ENCODE measurements at places on chromosomes 3 and 15.

- no peak for DNase-seq
These were observed 152.5 kb downstream of the FOXP1 start for GRCh38 chr3:71430941-71431552.

DNA sequence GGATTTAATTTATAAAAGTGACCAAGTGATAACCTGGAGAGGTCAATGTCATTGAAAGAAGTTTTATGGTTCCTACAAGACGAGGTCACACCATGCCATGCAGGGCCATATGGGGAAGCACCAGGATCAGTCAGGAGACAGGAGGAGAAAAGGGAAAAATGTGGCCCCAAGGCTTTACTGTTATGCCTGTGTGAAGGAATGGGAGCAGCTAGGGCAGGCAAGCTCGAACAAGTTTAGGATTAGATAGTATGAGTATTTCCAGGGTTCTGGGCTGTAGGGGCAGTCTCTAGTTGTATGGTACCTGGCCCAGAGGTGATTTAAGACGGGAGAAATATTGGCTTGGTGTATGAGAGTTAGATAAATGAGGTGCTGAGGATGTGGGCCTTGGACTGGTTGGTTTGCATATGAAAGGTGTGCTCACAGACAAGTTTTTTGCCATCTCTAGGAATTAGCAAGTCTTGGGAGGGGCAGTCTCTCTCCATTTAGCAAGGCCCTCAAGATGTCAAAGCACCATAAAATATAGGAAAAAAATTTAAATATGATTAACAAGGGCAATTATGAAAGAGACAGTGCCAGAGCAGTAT, 36.3 kb upstream of the DCLK3 start:
- DNase-seq = no peak

DNA sequence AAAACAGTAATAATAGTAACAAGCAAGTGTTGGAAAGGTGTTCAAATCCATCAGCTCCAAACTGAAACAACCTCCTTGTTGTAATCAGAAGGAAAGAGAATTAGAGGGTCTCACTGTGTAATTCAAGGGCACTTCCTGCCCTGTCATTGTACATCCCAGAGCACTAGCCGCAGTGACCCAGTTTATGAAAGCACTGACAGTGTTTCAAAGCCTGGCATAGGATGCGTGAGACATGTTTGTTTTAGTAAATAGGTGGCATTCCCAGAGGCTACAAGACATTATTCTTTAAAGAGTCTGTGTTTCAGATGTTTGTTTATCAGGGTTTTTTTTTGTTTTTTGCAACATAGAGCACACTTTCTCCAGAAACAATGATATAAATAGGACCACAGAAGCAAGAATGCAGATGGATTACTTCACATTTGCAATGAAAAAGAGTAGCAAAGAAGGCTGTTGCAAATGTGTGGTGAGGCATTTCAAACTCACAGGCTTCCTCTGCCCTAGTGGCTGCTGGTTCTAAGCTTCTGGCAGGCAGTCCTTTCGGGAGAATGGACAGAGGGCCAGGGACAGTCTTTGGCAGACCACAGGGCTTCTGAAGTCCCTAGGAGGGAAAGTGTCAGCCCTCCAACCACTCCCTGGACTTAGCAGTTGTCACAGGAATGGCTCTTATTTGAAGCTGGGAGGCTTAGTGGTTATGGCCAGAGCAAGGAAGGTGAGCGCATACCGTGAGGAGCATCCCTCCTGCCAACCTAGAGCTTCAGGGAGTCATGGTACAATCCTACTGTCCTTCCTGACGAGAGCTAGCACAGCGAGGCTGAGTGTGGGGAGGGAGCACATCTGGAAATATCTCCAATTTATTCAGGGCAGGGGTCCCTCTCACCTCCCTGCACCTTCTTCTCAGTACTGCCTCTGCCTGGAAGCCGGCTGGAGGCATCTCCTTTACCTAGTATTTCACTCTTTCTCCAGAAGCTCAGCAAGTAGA, 31.4 kb upstream of the TIPARP start:
- DNase-seq = no peak

GRCh38 chr3:159340877-159341500, 539.1 kb downstream of the MFSD1 start:
- no peak for DNase-seq

DNA sequence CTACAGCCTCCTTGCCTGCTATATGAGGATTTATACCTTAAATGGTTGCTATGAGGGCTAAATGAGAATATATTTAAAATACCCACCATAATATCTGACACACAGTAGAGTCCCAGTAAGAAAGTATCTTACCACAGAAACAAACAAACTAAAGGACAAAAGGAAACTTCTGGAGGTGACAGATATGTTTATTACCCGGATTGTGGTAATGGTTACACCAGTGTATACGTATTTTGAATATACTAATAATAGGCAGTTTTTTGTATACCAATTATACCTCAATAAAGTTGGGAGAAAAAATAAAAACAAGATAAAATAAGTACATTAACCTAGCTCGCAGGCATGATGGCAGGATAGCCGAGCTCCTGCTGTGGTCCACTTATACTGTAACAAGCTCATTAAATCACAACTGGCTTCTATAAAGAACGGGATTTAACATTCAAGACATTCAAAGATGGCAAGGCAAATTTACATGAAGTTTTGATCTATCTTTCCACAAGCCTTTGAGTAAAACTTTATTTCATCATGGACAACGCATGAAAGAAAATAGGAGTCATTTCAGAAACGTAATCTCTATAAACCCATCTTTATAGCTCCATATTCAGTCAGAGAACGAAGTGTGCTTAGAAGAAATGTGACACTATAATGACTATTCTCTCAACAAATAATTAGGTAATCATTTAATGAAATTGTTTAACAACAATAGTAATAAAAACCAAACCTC, 1.5 kb downstream of the RPN1 start:
- DNase-seq = no peak

DNA sequence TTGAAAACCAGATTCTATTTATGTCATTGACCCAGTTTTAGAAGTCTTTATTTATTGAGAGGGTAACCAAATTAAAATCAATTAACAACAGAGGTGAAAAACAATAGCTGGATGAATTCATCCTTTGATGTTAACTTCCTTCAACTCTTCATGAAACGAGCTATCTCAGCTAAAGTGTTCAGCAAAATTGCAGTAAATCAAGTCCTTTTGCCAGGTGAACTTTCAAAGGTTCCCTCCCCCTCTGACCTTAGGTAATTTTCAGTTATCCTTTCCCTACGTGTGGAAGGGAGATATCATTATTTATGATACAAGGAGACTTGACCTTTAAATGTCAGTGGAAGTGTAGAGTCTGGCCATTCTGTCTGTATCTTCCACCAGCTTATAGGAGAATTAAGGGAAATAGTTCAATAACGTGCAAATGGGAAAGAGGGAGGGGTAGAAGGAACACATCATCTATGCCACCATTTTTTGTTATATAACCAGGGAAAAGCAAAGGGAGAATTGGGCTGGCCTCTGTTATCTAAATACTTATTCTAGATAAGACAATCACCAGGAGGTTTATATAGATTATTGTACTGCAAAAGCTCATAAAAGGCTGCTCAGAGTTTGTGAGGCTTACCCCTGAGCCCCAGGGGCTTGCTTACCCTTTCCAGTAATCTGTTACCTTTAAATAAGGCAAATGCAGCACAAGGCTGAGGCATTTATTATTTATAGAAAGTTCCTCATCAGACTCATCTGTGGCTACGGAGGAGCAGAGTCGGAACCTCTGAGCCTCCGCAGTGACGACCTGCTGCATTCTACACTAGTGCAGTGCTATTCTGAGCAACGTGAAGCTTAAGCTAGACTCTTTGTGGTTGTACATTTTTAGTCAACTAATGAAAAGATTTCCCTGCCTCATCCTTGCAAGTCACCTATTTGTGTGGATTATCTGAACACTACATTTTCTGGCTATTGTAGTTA, 97.7 kb upstream of the ZBED2 start:
- no peak for DNase-seq

GRCh38 chr15:78216276-78217104, 17.9 kb downstream of the ACSBG1 start:
- DNase-seq = no peak

DNA sequence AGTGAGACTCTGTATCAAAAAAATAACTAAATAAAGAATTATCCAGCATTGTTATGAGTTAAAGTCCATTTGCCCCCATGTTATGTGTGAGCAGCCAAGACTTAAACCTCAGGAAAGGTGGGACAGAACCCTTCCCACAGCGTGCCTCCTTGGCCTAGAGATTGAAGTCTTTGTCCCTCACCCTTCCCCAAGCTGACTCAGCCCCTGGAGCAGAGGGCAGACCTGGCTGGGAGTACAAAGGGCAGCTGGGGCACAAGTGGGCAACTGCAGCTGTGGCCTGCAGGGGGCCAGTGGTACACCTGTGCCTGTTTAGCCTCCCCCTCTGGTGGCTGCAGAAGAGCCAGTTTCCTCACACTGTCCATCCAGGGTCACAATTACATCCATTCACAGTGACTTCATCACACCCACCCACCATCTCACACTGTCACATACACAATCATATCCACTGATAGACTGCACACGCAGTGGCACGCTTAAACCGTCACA, 940 bp upstream of the ACY1 start:
- DNase-seq = no peak

- DNase-seq = no peak
These were observed 826.8 kb upstream of the CFAP20DC start for GRCh38 chr3:59876533-59877062.

GRCh38 chr3:174439331-174440252, 419.5 kb upstream of the NAALADL2 start:
- DNase-seq = no peak

GRCh38 chr3:50138266-50139200, 16.6 kb upstream of the SEMA3F start:
- no peak for DNase-seq

DNA sequence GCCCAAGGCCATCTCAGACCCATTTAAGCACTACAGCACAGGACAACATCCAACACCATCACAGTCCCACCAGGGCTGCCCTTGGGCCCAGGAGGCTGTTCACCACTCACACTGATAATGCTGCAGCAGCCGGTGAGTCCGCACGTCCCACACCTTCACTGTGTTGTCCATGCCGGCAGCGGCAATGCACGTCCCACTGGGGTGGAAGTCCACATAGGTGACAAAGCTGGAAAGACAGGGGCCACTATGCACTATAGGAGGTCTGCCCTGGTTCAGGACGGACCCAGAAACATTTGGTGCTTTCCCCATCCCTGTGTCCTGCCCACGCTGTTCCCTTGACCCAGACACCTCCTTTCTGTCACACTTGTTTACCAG, 8.5 kb downstream of the POC1A start:
- no peak for DNase-seq

DNA sequence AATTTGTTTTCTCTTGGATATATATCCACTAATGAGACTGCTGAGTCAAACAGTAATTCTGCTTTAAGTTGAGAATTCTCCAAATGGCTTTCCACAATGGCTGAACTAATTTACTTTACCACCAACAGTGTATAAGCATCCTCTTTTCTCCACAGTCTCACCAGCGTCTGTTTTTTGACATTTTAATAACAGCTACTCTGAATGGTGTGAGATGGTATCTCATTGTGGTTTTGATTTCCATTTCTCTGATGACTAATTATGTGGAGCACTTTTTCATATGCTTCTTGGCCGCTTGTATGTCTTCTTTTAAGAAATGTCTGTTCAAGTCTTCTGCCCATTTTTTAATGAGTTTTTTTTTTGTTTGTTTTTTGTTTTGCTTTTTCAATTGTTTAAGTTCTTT, 206.2 kb downstream of the CTNNB1 start:
- DNase-seq = no peak

DNA sequence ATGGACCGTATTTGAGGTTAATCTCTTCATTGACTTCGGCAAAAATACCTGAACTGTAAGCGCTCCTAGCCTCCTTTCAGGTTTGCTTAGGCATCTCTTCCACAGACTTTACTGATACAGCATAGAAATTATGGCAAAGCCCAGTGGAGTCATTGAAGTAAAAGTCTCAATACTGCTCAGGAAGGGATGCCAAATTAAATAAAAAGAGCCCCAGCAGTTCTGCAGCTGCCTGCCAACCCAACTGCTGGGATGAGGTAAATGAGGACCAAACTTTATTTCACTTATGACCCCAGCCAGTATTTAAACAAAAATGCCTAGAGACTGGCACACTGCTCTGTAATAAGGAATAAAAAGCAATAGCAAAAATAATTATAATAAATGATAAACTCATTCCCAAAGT, 65.4 kb downstream of the IQCH start:
- DNase-seq = no peak

- DNase-seq = no peak
These were observed 102.0 kb downstream of the TPRG1 start for GRCh38 chr3:189273736-189274135.

DNA sequence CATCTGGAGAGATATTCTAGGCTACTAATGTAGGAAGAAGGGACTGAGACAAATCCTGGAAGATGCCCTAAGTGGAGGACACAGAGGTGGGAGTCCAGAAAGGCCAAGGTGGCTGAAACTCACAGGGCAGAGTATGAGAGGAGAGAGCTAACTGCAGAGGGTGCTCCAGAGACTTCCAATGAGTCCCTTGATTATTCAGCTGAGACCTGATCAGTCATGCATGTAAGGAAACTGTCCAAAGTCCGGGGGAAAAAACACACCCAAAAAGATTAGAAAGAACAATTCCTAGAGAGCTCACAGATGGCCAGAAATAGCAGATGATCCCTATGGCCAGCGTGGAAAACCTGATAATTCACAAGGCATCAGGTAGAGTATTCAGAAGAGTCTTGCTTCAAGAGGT, 18.7 kb upstream of the FOXP1 start:
- no peak for DNase-seq

DNA sequence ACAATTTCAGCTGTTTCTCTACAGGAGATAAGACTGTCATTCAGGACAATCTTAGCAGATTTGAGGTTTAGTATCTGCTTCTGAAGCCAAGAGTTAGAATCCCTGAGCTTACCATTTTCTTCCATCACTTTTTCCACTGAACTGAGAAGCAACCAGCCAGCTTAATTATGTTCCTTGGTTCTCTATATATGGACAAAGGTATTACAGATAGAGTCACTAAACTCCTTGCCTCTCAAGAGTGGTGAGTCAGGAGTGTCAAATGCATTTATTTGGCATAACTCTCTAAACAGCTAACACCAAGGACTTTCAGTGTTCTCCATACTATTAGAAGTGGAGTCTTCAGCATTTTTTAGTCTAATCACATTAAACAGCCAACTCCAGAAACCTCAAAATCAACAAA, 239.3 kb downstream of the ALCAM start:
- DNase-seq = no peak

GRCh38 chr3:97975466-97975865, 3.2 kb upstream of the RIOX2 start:
- no peak for DNase-seq

DNA sequence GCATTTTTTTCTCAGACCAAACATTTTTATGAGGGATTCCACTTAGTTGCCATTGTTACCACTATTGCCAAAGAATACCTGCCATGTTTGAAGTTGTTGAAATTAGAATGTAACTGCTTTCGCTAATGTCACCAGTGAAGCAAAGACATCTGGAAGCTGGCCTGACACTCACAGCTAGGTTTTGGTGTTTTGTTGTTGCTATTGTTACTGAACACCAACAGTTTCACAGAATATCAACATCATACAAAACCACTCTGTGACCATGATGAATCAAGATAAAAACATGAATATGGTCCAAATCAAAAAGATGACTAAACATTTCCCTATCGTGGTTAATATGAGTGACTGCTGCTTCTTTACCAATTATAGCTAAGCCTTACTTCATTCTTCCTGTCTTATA, 6.9 kb upstream of the CFAP20DC start:
- no peak for DNase-seq

- no peak for DNase-seq
These were observed 34.4 kb upstream of the TLE3 start for GRCh38 chr15:70132139-70132538.

GRCh38 chr3:158802409-158803268, 785 bp downstream of the MFSD1 start:
- no peak for DNase-seq
